Heart right ventricle (tissue), 16 donors: ENCODE measurements at places on chromosomes 11 and 22. TPM values are rescaled to one million over a fixed set of nuclear protein-coding genes. Genes with fewer than 3 reads are reported as not detected.

C11orf86 gene
- not detected for total RNA-seq

OR52I1 gene
- not detected for total RNA-seq

DNA sequence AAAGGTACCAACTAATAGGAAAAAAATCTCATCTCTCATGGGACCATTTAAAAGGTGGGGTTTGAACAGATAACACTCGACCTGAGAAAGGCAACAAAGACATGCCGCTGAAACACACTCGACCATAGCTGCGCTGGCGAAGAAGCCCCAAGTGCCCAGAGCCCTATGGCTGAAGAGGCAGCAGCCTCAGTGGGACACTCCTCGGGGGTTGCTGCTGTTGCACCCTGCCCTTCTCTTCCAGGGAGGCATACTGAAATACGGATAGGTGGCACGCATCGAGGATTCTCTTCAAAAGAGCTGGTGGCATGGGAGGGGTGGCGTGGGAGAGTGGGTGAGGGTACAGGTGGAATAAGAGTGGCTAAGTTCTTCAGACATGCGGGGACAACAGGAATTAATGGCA, 18.5 kb upstream of the PHLDA2 start:
- no peak for DNase-seq

ARHGEF17 gene
- total RNA-seq: 67.1 TPM

- no peak for DNase-seq
Observed at GRCh38 chr11:87739766-87740165, 435.5 kb downstream of the RAB38 start.

DNA sequence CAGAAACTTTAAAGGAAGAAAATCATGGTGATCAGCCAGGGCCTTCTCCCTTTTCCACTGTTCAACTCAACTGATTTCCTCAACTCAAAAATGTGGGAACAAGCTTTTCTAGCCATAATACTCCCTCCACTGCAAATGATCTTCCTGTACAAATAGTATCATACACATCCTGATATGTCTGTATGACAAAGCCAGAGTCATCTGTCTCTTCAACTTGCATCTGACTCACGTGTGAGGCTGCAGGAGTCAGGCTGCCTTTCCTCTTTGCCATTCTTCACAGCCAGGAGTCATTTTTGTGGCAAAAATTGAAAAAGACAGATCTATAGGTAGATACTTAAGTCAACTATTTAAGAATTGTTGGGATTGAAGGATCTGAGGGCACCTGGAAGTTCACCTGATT, 13.3 kb downstream of the PATZ1 start:
- no peak for DNase-seq

DNA sequence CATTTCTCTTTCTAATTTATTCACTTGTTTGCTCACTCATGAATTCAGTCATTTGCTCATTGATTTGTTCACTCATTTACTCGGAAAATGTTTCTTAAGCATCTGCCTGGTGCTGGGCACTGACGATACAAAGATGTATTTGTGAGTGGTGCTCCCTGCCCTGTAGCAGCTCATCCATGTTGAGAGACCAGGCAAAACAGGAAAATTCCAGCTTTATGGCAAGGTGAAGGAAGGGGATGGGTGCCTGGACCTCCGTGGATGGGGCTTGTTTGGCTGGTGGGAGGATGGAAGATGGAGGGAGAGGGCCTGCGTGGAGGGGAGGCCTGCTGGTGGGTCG, 53.1 kb downstream of the TBC1D22A start:
- no peak for DNase-seq

DNA sequence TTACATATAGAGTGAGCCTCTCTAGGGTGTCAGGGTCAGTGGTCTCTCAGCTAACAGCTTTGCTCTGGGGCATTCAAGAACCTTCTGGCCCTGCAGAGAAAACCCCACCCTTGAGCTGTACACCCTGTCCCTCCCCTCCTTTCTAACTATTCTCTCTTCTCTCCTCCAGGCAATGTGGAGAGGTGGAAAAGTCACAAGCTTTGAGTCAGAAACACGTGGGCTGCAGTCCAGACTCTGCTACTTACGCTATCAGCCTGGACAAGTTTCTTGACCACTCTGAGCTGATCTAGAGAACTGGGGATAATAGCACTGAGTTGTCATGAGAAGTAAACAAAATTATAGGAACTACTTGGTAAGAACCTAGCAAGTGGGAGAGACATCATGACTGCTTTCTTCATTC, 10.7 kb upstream of the FAM83F start:
- DNase-seq: no peak

GRCh38 chr22:35984183-35985175, 44.1 kb downstream of the RBFOX2 start:
- no peak for DNase-seq

BDNF gene
- 0.67 TPM for total RNA-seq

- peak; percentile 23 for DNase-seq
Observed at GRCh38 chr22:32475468-32476010, 928 bp downstream of the FBXO7 start.

TMPRSS4 gene
- total RNA-seq: 1.3 TPM

ACTN3 gene
- total RNA-seq: not detected

GRCh38 chr22:47696776-47697175, 934.3 kb downstream of the TBC1D22A start:
- DNase-seq: no peak

USH1C gene
- total RNA-seq: not detected

CLDN5 gene
- 41.0 TPM for total RNA-seq

DNA sequence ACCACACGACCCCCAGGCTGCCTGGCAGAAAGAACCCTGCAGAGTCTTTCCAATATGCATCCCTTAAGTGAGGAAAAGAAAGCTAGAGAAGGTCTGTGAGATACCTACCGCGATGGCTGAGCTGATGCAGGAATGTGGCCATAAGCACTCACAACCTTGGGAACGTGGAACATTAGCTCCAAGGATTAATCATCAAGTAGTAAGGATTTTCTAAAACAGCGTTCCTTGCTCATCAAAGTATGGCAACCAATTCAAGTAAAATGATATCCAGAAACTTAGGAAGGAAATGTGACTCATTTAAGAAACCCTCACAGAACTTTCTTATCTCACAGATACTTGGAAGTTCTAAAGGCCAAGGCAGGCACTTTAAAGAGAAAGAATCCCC, 12.8 kb downstream of the PACSIN2 start:
- DNase-seq: no peak

UPB1 gene
- 0.45 TPM for total RNA-seq

CEP126 gene
- 0.97 TPM for total RNA-seq

DNA sequence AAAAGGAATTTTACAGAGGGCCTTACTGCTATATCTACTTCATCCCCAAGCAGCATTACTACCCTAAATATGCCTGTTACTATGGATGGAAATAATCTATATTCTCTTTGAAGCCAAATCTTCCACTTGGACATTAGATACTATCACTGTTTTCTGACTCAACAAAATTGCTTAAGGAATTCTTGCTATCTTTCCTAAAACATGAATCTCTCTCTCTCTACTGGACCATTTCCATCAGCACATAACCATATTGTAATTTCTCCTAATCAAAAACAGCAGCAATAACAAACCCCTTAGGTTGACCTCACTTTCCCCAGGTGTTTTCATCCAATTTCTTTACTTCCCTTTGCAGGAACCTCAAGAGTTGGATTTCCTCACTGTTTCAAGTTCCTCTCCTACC, 67.9 kb upstream of the BLID start:
- DNase-seq: no peak

GRCh38 chr11:46999217-46999616, 62.7 kb downstream of the CSTPP1 start:
- no peak for DNase-seq

DNA sequence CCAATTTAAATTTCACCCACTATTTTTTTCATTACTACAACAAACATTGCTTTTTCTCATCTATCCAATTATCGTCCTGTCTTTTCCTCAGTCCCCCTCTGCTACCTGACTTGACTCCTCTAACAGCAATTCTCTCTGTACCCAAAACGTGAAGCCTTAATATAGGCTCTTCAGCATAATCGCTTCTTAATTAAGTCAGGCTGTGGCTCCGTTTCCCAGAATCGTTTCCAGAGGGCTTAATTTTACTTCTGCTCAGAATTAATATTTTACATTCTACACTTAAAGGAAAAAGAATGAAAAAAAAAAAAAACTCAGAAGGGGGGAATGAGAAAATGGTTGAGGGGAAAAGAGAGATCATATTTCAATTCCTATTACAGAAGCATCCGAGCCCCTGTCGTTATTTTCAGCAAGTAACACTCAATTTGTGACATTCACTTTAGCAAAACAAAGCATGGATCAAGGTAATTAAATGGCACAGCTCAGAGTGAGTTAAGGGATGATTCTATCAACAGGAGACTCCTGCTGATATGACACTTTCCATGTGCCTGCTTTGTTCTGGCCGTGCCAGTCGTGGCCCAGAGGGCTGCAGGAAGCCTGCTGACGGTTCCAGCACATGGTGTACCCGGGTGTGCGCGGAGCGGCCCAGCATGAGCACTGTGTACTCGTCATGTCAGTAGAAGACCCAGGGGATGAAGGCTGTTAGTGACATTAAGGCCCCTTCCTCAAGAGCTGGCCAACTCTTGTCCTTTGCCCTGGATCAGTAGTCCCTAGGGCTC, 272.5 kb downstream of the NTM start:
- no peak for DNase-seq

DNA sequence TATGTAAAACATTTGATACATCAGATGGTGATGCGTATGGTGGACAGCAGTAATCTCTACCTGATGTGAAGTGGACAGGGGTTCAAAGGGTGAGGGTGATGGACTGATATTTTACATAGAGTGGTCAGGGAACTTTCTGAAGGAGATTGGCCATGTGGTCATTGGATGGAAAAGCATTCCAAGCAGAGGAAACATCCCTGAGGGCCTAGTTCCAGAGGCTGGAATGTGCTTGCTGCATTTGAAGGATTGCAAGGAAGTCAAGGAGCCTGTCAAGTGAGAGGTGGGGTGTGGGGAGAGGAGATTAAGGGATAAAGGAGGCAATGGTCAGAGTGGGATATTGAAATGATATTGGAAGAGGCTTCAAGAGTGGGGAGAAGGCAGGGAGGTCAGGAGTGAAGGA, 151.9 kb upstream of the NTM start:
- DNase-seq: no peak

UCP2 gene
- 18.5 TPM for total RNA-seq

DNA sequence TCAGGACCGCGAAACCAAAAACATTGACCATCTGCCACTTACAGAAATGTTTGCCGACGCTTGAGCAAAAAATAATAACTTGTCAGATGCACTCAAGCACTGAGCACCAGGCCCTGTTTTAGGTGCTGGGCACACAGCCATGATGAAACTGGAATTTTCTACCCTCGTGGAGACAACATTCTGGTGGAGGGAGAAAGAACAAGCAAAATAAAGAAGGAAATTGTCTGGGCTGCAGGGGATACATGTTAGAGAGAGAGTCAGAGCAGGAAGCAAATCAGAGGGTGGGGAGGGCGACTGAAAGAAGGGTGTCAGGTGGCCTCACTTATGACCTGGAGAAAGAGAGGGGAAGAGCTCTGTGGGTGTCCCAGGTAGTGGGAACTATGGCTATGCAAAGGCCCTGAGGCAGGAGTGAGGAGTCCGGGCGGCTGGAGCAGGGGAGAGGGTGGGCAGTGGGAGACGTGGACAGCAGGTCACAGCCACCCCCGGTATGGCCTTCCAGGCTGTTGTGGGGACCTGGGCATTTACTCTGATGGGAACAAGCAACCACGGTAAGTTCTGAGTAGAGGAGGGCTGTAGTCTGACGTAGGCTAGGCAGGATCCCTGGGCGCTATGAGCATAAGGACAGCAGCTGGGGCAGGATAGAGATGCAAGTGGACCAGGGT, 78.8 kb downstream of the MYEOV start:
- peak; percentile 1 for DNase-seq

- no peak for DNase-seq
Observed at GRCh38 chr22:46528121-46528610, 9.3 kb downstream of the CELSR1 start.

GRCh38 chr22:36765943-36766450, 9.9 kb downstream of the IFT27 start:
- no peak for DNase-seq

DNA sequence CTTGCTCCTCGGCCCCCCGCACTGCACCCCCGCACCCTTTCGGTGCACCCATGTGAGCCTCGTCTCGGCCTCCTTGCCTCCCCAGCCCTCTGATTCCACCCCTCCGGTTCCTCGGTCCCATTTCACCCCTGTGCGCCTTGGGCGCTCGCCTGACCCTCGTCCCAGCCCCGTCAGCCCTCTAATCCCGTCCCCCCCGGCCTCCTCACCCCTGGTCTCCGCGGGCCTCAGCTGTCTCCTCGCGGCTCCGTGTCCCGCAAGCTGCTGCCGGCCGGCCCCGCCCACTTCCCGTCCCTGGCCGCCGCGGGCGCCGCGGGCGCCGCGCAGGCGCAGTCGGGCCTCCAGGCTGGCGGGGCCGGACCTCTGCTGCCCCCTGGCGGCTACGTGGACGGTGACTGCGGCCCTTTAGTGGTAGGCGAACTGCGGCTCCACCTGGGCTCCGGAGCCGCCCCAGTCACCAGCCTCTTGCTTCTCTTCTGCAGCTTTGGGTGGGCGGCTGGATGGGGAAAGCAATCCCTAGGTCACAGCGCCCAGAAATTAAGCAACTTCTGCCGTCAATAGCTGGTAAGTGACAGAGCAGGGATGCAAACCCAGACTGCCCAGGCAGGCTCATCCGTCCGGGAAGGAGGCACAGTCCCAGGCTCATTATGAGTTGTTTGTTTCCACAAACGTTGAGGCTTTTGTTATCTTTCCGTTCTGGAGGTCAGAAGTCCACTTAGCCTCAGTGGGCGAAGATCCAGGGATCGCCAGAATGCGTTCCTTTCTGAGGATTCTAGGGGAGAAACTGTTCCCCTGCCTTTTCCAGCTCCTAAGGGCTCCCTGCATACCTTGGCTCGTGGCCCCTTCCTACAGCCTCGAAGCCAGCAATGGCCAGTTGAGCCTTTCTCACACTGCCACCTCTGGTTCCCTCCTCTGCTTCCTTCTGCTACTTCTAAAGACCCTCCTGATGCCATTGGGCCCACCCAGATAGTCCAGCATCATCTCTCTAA, at the start of gene PPM1F:
Gene PPM1F, minus strand, starts transcription at position 263 of the 986 bp plus-strand sequence. CDS start 6,800 bp downstream, outside the sequence.
- DNase-seq: peak; percentile 91

TMEM86A gene
- total RNA-seq: 4.4 TPM

GRCh38 chr11:111938687-111939160, 1.6 kb downstream of the DIXDC1 start:
- DNase-seq: no peak

DNA sequence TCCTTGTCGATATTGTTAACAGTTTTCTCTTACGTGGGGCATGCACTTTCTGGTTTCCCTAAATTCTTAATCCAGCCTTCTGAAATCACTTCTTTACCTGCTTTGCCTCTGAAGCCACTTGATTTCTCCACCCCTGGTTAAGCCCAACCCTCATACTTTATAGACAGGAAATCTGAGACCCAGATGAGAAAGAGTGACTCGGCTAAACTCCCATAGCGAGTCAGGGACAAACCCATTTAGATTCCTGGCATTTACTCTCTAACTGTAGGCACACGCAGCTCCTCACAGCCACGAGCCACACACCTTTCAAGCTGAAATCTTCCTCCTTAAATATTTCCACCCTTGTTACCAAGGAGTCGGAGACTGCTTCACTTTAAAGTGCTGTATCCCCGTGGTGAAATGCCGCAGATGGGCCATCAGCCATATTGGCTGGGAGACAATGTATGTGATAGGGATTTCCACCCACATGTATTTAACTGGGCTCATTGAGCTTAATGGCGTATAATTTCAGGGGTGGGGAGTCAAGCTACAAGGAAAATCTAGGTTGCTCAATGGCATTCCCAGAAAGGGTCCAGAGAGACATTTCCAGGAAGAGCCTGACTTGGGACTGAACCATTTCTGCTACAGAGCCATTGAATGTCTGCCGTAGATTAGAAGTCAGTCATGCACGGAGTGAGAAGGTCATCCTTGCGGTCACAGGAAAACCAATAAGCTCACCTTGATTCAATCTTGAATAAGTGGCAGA, 49.9 kb upstream of the GRK3 start:
- no peak for DNase-seq

CCDC188 gene
- total RNA-seq: 0.82 TPM
